NCI-H524 treated with DMSO at 0.1 percent for 48 hours (cell line): ENCODE measurements at places on chromosomes 13 and 19.

- DNase-seq = no peak
Observed at GRCh38 chr13:79830945-79831344, 350.0 kb downstream of the NDFIP2 start.

DNA sequence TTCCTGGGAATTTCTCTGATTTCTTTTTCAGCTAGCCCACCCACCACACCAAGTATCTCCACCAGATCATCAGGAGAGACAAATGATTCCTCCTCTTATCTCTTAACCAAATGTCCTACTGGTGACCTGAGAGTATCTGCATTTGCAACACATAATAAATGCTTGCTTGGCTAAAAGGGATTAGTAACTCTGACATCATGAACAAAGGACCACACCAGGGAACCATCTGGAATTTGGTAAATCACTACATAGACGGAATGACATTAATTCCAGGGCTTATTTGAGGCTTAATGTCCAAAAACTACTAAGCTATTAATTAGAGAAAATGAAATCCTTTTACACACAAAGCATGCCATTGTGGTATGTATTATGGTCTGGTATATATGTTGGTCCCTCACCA, 139.0 kb downstream of the RAP2A start:
- DNase-seq = peak; percentile 50

- no peak for DNase-seq
Observed at GRCh38 chr19:40571005-40571318, 5.7 kb upstream of the SHKBP1 start.

DNA sequence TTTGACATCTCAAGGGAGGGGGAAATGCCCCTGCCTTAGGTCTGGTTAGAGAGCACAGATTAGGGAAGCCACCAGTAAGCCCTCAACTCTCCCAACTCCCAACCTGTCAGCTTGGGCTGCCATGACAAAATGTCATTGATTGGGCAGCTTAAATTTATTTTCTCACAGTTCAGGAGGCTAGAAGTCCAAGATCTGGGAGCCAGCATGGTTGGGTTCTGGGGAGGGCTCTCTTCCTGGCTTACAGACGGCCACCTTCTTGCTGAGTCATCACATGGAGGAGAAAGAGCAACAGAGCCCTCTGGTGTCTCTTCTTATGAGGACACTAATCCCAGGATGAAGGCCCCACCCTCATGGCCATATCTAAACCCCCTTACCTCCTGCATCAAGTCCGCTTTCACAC, 24.2 kb downstream of the C19orf12 start:
- DNase-seq = no peak

DNA sequence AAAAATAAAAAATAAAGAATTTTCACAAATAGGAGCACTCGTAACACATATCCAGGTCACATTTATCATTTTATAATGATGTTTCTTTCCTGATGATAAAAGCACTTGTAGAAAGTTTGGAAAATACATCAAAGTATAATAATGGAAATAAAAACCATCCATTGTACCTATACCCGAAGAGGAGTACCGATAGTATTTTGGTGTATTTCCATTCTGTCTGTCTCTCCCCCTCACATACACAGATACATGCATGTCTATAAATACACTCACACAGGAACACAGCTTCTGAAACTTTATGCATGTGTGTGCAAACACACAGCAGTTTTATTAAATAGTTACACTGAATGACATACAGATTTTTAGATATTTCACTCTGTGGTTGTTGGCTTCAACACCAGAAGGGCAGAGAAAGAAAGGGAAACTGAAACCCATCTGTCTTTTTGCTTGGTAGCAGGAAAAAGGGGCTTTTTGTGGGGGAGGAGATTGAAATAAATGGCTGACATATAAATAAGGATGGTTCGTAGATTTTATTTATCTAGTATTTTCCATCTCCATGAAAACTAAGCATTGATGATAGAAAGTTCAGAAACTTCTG, 114.8 kb downstream of the LRCH1 start:
- no peak for DNase-seq

GRCh38 chr19:39246951-39247669, 1.5 kb downstream of the IFNL4 start:
- peak; percentile 18 for DNase-seq
